ENCODE measurements at places on chromosomes 13 and 19. TPM values are rescaled to one million over a fixed set of nuclear protein-coding genes. Genes with fewer than 3 reads are reported as not detected.

Gene KLK12
- not detected for total RNA-seq

Gene ZNF135
- total RNA-seq, result 5.5 TPM

Gene FPR2
- total RNA-seq, result not detected

Gene CCDC70
- total RNA-seq, result not detected

Gene TJP3
- total RNA-seq, result 2.5 TPM

Gene MED29
- total RNA-seq, result 64.5 TPM
